Amniotic epithelial cell (primary cell): ENCODE measurements at places on chromosomes 12 and 14.
A peak's percentile ranks its signal among the peaks of the same experiment; 100 is the strongest.

DNA sequence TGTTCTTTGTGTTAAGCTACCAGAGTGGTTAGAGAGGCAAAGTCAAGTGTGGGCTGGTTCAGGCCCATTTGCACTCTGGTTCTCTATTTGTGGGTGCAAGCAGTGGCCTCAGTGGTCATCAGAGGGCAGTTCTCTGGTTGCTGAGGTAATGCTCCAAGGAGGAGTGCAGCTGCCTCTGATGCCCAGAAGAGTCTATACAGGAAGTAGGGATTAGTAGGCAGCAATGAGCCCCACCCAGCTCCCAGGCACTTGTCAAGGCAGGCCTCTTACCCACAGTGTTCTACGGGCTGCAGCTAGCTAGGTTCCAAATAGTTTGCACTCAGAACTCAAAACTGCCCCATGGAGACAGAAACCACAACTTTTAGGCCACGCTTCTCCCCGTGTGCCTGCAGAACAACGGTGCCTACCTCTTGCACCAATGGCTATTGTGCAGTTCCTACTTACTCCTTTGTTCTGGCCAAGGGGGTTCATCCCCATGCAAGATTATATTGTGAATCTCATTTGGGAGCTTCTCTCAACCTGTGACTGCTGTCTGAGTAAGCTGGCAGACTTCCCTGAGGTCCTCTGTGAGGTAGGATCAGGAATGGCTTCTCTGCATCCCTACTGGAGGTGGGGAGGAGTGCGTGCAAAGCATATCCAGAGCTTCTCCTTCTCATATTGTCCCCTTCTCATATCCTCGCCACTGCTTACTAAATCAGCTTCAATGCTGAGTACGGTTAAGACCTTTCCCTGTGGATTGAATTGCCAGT is 410.3 kb upstream of the LMO3 start:
- no peak for DNase-seq

GRCh38 chr14:54818201-54819133 is 84.2 kb downstream of the GCH1 start:
- peak; percentile 93 for DNase-seq

DNA sequence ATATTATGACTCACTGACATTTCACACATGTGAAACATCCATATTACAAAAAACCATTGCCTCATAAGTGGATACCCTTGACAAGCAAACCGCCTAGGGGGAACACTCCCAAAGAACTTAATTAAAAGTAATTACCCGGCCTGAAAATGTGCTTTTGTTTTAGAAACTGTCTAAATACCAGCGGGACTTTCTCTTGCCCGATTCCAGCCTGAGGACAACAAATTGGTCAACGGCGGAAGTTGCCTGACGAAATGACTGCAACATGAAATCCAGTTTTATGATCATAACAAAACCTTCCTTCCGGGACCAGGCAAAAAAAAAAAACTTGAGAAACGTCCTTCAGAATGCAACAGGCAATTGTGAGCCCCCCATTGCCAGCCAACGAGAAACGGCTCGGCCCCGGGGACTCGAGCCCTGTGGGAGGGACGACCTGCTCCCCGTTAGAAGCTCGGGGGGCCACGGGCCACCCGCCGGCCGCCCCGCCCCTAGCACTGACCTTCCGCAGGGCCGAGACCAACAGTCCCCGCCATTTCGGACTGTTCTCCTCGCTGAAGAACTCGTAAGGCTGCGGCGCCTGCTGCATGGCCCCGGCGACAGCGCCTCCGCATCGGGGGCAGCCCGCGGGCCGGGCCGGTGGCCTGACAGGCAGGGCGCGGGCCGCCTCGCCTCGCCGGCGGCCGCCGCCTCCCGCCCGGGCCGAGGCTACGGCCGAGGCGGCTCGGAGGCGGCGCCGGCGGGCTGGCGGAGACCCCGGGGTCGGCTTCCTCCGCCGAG is 490 bp downstream of the SOS2 start:
- DNase-seq: peak; percentile 67

DNA sequence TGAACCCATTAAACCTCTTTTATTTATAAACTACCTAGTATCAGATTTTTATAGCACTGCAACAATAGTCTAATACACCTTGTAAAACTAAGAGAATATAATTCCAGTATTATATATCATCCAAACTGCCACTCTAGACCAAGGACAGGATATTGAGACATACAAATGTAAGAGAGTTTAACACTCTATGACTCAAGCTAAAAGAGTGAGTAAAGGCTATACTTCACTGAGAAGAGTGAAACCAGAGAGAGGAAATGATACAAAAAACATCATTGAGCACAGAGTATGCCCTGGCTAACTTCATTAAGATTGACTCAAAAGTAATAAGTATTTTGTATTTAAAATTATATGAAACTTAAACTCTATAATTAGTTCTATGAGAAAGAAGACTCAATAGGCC is 1951.9 kb upstream of the SEL1L start:
- DNase-seq: peak; percentile 14

- no peak for DNase-seq
These were observed 34.2 kb upstream of the NINJ2 start for GRCh38 chr12:697481-697880.

GRCh38 chr12:122835750-122836026 is 431 bp downstream of the HIP1R start:
- DNase-seq: no peak

DNA sequence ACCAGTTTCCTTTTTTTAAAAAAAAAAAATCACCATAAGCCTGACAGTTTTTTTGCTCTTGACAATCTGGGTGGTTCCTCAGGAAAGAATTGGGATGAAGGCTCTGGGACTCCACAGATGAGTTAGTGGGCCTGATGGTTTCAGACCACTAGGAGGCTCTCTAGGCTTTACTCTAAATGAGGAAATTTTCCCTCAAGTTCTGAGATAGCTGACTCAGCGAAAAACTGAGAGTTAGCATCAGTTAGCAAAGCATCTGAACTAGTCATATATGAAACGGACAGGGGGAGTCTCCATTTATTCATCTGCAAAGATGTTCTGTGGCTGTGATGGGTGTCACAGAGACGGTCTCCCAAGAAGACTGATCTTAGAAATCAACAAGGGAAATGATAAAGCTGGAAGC is 314.3 kb upstream of the OR4E1 start:
- DNase-seq: peak; percentile 62

GRCh38 chr14:91100102-91100501 is 13.8 kb upstream of the DGLUCY start:
- DNase-seq: no peak

DNA sequence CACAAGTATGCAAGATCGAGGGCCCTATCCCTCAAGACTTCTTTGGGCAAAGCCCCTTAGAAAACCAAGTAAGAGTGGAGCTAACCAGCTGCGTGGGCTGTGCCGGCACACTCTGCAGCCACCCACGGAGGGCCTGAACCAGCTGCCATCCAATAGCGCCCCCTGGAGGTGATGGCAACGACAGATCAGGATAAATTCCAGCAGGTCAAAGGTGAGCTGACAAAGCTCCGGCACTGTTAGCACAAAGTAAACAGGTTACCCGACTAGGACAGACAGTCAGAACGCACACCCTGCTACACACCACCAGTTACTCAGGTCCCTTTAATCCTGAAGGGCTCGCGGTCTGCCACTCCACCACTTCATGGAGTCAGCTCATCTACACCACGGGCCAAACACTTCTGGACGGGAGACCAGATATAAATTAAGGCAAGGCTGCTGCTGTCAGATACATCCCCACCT is 4.9 kb downstream of the ZBTB39 start:
- DNase-seq: peak; percentile 69

- peak; percentile 47 for DNase-seq
These were observed 78.2 kb downstream of the PHLDA1 start for GRCh38 chr12:75953312-75953906.

DNA sequence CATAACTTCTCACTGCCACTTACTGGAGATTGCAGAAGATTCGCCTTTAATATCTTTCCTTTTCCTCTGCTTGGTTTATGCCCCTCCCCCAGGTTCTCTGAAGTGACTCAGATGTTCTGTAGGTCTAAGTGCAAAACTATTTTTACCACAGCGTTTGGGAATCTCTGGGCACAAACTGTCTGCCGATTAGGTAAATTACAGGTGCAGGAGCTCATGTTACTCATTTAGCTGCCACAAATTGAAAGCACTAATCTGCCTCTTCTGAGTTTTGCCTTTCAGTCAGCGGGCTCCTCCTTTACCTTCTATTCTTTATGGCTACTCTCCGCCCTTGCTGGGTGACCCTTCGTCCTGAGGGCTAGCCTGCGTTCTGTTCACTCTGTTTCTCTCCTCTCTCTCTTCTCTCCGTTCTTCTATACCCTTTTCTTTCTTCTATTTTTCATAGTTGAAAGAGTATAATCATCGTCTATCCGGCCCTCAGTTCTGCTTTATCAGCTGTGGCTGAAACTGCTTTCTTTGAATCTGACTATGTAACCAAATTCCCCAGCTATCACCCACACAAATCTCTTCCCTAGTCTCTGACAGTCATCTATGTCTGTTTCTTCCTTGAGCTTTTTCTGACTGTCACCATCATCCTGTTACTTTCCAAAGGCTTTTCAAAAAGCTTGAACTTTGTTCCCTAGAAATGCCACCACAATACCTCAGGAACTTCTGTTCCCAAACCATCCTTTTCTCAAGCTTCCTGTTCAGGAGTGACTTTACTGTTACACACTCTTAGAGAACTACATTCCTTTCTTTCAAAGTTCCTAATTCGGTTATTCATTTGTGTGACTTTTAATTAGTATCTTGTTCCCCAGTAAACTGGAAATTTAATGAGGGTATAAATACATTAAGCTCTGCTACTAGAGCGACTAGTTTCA is 4.3 kb upstream of the MYF6 start:
- DNase-seq: peak; percentile 84

- DNase-seq: no peak
These were observed 279.3 kb upstream of the FLRT2 start for GRCh38 chr14:85250414-85251189.

- no peak for DNase-seq
These were observed 892 bp downstream of the TCHP start for GRCh38 chr12:109900752-109901580.

DNA sequence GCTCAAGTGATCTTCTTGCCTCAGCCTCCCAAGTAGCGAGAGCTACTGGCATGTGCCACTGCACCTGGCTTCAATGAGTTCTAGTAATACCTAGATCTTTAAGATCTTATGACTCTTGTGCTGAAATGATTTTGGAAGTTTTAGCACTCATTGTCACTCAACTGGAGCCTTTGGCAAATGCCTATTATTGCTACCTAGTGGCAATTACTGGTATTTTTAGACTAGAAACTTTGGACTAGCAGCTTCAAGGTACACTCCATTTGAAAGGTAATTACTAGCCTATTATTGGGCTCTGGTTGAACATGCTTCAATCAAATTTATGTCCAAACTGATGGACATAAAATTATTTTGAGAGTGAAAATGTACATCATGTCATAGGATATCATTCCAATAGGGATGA is 80.7 kb upstream of the MUCL1 start:
- DNase-seq: no peak

DNA sequence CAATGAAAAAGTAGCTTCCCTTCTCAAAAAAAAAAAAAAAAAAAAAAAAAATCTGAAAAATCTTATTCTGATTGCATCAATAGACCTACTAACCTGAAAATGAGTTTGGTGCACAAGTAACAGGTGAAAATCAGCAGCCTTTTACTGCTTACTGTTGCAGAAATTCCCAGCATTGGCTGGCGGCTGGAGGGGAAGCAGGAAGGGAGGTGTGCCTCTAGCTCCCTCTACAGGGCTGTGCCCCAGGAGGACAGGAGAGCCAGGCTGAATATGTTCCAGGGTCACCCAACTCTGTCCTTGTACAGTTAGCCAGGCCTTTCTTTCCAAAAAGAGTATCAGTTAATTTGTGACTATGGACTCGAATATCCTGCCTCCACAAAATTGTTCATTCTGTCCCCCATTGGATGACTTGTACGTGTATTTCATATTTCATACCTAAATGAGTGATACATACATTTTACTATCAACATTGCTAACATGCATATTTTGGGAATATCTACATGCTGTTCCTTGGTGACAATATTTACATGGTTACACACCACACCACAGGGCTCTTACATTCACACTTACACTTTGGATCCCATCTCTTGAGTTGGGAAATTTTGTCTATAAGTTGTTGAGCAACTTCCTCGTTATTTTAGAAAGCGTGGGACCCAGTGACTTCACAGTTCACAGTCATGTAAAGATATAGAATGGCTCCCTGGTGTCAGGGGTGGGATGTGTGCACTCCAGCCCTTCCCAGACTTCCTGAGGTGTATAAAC is 124.8 kb downstream of the SAMD4A start:
- DNase-seq: peak; percentile 60

- DNase-seq: no peak
These were observed 47.8 kb downstream of the ACSS3 start for GRCh38 chr12:81125691-81126090.

DNA sequence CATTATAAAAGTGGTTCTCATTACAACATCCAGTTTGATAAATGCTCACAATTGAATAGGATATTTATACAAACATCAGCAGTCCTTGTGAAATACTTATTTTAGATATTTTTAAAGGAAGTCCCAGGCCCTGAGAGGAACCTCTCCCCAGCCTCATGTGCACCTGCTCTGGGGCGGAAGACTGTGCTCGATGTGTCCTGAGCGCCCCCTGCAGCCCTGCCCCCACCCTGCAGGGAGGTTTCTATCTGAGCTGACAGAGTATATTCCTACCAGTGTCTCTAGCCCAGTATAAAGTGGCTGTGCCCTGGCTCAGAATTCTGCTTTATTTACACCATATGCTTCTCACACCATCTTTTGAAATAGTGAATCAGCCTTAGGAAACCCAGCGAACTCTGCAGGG is 1349.1 kb downstream of the TMEM121 start:
- DNase-seq: no peak

DNA sequence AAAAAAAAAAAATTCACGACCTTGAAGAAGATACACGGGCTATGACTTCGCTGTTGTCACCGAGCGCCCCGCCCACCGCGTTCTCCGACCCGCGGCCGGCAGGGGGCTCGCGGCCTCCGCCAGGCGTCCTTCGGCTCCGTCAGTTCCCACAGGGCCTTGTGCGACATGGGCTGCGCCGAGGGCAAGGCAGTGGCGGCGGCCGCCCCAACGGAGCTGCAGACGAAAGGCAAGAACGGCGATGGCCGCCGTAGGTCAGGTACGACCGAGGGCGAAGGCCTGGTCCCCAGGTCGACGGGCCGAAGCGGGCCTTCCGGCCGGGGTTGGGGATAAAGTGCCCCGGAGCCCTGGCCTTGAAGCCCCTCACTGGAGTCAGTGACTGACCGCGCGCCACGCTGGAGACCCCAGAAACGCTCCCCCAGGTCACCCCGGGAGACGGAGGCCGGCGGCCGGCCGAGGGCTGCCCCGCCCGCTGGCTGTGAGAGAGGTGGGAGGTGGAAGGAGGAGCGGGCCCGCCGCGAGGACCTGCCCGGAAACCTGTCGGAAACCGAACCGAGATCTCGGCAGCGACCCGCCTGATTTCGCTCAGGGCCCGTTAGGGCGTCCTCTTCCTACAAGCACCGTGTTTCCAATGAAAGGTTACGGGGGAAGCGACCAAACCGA is at the start of gene TXNRD1:
Gene TXNRD1, plus strand, starts transcription at position 142 of the 660 bp plus-strand sequence. Its CDS starts 24 bp downstream, at position 166.
- peak; percentile 70 for DNase-seq

GRCh38 chr14:87170179-87170578 is 822.8 kb downstream of the GALC start:
- DNase-seq: no peak
